ENCODE measurements at places on chromosomes 13 and 19.

DNA sequence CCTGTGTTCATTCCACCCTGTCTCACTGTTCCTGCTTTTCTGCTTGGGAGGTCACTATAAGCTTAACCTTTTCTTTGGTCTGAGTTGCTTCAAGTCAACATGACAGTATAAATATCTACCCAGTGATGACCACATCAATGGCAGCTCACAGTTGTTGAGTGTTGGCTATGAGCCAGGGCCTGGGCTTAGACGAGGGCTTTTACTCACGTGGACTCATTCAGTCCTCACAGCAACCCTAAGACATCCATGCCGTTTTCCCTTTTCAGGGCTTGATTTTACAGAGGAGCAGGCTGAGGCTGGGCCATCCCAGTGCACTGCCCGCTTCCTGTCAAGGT lies 10.2 kb upstream of the CCDC97 start:
- no peak for DNase-seq

DNA sequence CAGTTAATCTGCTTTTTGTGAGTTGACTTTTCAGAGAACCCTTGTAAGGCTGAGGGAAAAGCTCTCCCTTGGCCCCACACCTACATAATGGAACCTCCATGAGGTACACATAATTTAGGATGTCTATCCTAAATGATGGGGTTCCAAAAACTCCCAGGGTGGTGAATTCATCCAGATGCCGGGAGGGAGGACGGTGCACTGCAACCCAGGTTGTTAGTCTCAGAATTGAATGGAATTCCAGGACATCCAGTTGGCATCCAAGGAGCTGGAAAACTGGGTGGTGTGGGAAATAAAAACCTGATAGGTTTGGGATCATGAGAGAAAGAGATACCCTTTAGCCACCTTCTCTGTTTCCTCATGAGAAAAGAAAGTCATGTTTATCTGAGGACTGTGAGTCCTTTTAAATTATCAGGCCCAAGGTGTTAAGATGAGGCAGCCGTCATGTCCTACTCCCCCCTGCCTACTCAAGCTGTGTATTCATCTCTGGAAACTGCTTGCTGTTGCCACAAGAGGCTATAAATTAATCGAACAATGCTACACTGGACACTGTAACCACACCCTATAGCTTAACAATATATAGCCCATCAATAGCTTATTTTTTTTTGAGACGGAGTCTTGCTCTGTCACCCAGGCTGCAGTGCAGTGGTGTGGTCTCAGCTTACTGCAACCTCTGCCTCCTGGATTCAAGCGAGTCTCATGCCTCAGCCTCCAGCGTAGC lies 49.5 kb downstream of the C13orf46 start:
- no peak for DNase-seq

- DNase-seq = peak; percentile 86
Measured at GRCh38 chr13:32427852-32428580, at the start of gene N4BP2L1. Gene N4BP2L1, minus strand, starts transcription at chr13:32428130. Its CDS starts 48 bp downstream, at chr13:32428082.

GRCh38 chr19:289651-290371 lies 1.4 kb downstream of the PLPP2 start:
- DNase-seq = no peak

GRCh38 chr19:2809387-2810140 lies 10.1 kb upstream of the ZNF554 start:
- no peak for DNase-seq
